GM12892 (cell line): ENCODE measurements at places on chromosomes 5 and 9.

DNA sequence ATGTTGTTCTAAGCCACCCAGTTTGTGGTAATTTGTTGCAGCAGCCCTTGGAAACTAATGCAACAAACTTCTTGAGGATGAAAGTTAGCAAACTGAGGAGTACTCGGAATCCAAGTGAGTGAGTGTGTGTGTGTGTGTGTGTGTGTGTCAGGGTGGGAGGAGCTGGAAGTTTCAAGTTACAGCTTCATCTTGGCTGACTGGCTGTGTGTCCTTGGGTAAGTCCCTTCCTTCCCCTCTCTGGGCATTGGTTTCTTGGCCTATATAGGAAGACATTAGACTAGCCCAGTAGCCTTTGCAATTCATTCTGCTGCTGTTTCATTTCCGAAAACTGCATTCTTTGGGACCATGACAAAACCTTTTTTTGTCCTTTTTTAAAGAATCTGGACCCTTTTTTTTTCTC, 157.2 kb downstream of the MELK start:
- DNase-seq, result no peak

- no peak for DNase-seq
These were observed 1.0 kb upstream of the RXRA start for GRCh38 chr9:134325096-134325812.

DNA sequence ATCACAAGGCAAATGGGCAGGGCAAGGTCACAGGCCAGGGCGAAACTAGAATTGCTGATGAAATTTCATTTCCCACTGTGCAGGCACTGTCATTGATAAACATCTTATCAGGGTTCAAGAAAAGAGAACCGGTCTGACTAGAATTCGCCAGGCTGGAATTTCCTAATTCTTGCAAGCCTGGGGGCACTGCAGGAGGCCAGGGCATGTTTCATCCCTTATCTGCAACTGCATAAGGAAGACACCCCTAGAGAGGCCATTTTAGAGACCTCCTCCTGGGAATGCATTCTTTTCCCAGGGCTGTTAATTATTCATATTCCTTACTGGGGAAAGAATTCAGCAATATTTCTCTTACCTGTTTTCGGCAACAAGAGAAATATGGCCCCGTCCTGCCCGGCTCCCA, 266.2 kb upstream of the CYLC2 start:
- DNase-seq, result no peak

DNA sequence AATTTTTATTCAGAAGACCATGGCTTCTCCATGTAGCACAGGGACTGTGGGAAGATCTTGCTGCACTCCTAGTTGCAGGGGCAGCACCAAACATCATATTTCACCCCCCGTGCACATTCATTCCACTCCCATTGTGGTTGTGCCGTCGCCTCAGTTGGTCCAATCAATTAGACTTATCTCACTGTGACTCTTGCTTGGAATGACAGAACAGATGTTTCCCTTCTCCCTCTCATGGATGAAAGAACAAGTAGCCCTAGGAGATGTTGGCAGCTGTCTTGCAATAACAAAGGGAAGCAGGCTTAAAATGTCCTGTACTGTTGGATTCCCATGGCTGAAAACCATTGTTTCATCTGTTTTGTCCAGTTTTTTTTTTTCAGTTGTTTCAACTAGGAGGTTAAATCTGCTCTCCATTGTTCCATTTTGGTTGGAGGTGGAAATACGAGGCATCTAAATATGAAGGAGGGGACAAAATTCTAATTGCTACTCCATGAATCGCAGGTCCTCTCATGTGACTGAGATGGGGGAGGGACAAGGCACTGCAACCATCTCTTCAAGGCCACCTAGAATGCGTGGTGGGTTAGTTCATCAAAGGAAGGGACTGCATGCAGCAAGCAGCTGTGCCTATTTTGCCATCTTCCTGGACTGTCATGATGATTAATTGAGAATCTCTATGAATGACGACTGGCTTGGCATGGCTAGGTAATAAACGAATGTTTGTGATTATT, 214.4 kb downstream of the NSG2 start:
- DNase-seq, result no peak

DNA sequence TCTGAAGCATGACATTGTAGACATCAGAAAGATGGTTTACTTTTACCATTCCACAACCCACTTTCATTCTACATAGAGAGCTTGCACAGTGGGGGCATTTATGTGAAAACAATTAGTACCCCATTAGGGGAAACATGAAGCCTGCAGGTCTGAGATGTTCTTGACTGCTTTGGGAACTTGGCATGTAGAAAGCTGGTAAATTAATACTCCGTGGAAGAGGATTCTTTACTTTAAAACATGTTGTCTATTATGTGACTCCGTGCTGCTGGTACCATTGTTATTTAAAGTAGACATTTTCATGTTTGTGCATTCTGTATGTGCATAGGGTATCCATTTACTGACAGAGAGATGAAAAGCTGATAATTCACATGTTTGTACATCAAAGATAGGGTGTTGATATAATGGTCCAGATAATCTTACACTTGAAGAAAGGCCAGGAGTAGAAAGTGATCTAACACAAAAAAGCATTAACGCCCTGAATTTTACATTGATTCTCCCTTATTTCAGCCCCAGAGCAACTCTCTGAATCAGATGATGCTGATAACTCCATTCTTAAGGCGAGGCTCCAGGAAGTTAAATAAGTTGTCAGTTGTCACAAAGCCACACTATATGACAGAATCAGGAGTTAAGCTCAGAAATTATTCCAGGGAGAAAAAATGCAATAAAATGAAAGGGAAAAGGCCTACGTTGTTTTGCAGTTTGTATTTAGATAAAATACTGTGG, 50.1 kb upstream of the CD180 start:
- DNase-seq, result no peak

DNA sequence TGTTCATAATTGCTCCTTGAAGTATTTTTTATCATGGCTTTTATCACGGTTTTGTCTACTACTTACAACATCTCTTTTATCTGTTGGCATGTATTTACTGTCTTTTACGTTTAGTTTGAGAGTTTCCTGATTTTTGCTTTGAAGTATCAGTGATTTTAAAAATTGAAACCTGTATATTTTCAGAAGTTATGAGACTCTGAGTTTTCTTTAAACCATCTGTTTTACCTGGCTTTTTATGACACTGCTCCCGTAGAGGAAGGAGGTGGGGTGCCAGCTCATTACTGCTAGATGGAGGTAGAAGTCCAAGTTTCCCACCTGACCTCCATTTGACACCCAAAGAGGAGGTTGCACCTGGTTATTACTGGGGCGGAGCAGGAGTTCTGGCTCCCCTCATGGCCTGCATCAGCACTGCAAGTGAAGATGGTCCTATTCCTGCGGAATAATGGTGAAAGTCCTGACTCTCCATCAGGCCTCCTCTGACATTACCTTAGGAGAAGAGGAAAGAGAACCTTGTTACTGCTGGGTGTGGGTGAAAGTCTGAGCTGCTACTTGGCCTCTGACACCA, 10.0 kb upstream of the ZNF131 start:
- DNase-seq, result no peak

- DNase-seq, result no peak
These were observed 20.5 kb downstream of the ERAP2 start for GRCh38 chr5:96896806-96897205.

- no peak for DNase-seq
These were observed 311.4 kb downstream of the TLE4 start for GRCh38 chr9:79883073-79883645.

GRCh38 chr5:157067005-157067404, 8.1 kb upstream of the HAVCR1 start:
- no peak for DNase-seq

- DNase-seq, result no peak
These were observed 167.3 kb downstream of the TRPM3 start for GRCh38 chr9:70954126-70954525.

DNA sequence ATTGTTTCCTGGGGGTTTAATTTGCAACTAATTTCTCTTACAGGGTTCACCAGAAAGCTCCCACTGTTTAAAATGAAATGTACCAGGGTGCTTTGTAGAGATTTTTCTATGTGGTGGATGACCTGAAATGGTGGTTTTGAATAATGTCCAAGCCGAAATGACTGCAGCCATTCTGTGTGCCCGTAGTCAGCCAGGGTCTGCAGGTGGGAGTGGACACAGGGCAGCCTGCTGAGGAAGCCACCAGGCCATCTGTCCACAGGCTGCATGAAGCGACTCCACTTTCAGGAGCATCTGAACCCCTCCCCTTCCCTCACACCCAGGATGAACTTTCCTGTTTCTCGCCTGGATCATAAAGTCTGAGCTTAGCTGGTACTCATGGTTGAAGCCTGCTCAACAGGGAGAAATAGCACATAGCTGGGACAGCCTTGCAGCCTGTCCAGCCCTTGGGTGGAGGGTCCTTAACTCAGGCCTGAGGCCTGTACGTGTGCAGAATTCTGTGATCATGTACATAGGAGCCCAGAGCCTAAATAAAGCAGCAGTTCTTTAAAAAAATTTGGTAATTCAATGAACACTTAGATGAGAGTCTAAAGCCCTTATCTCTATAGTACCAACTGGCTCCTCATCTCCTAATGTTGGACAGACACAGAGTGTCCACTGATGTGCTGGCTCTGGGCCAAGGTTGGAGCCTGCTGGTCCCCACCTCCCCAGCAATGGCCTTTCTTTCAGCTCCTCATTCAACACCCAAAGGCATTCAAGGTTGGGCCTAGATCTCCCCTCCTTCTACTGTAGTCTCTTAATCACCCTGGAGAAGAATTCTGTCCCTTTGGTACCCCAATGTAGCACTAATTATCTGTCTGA, 72.8 kb downstream of the SHB start:
- no peak for DNase-seq

GRCh38 chr5:135535820-135536801, at the start of gene NEUROG1:
Gene NEUROG1 (minus strand): TSS chr5:135535964. CDS start chr5:135535690, 274 bp downstream.
- no peak for DNase-seq

GRCh38 chr9:98556511-98556910, 152.2 kb downstream of the GABBR2 start:
- no peak for DNase-seq

DNA sequence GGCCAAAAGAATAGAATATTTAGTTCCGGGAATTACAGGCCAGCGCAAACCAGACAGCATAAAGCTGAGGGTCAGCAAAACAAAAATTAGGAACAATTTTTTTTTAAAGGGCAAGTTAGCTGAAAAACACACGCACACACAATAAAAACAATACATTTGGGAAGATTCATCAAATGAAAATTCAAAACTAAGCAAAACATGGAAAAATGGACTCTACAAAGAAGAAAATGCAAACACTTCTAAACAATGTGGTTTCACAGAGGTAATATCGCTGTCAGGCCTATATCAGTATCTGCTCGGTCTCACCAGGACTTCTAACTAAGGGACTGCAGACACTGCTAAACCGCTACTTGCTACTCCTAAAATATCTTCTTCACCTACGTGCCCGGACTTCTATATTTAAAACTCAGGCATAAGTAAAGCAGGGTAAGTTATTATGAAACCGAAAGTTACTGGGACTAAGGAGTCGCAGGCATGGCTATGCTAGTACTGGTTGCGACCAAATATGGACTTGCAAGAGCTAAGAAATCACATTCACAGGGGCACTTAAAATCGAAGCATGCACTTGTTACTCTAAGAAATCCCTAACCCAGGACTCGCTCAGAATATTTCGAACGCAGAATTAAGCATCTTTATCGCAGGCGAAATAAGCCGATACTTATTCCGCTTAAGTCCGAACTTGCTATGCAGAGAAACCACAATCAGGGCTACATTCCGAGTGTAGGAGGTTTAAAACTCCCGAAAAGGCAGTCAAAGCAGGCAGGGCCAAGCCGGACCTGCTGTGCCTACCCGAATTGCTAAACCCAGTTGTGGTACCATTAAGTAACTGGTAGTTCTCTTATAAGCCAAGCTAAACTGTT, 2.3 kb downstream of the ANXA2R start:
- no peak for DNase-seq

GRCh38 chr9:115164511-115164974, 46.6 kb upstream of the TNC start:
- DNase-seq, result no peak

DNA sequence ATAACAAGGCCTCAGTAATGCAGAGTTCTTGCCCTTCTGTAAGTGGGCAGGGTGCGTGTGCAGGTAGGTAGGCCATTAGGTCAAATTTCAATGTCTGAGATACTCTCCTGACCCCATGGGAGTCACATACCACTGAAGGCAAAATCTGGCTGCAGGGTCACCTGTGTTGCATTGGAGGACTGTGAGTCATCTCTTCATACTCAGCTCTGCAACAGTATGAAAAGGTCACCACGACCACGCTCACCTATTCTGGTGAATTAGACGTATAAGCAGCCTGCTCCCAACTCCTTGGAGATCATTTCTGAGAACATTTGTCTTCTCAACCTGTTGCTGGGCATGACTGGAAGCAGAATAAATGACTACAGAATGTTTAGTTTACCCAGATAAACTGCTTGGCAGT, 599.8 kb downstream of the PDE4D start:
- DNase-seq, result no peak
